ENCODE measurements at places on chromosomes 7 and 10.

- DNase-seq, result no peak
Observed at GRCh38 chr7:98556288-98556687, 60.8 kb upstream of the NPTX2 start.

- DNase-seq, result peak; percentile 79
Observed at GRCh38 chr7:16657656-16658279, 11.8 kb downstream of the BZW2 start.

GRCh38 chr10:85642082-85642420 is 724.5 kb downstream of the GRID1 start:
- no peak for DNase-seq

DNA sequence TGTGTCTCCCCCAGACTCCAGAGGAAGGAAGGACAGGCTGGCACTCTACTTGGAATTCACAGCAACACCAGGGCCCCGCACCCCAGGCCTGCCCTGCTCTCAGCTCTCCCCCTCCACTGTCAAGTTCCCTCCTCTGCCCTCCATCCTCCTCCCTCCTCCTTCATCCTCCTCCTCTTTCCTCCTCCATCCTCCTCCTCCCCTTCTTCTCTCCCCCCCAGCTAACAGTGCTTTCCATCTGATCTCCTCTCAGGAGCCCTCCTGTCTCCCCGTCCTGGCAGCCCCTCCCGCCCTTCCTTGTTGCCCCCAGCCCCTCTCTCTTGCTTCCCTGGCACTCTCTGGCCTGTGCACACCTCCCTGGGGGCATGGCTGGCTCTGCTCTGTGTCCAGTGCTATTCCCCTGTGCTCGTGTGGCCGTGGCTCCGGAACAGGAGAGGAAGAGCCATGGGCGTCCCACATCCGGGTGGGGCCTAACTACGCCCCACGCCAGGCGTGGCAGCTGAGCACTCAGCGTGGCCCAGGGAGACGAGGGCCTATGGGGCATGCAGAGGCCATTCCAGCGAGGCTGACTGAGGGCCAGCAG is 64.2 kb downstream of the PWWP2B start:
- DNase-seq, result no peak

DNA sequence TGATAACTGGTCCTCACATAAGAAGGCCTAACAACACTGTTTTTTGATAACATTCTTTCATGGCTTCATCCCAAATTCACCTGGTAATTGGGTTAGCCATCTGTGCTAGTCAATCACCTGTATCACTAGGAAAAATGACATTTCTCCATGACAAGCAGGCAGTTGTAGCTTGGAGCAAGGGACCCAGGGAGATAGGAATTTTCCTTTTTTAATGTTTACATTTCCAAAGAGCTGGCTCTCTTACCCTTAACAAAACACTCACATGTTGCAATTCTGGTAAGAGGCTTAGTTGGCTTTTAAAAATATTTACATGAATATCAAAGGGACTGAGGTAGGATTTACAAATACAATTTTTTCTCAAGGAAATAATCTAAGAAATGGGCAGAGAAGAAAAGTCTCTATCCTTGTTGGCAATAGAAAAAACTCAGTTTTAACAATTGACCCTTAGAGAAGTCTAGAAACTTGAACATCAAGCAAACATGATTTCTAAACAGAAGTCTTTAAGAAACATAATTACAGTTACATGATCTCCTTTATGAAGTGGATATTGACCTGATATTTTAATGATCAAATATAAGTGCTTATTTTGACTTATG is 16.1 kb upstream of the AKR1C1 start:
- no peak for DNase-seq

GRCh38 chr7:102232611-102233286 is 53.9 kb upstream of the SH2B2 start:
- DNase-seq, result no peak

GRCh38 chr7:66921918-66922486 is 977 bp downstream of the TMEM248 start:
- peak; percentile 57 for DNase-seq

- no peak for DNase-seq
Observed at GRCh38 chr10:35063837-35064454, 26.2 kb downstream of the CUL2 start.

- no peak for DNase-seq
Observed at GRCh38 chr10:102408728-102409603, 9.6 kb downstream of the PSD start.

GRCh38 chr7:114663502-114663901 is 248.9 kb downstream of the FOXP2 start:
- peak; percentile 34 for DNase-seq

DNA sequence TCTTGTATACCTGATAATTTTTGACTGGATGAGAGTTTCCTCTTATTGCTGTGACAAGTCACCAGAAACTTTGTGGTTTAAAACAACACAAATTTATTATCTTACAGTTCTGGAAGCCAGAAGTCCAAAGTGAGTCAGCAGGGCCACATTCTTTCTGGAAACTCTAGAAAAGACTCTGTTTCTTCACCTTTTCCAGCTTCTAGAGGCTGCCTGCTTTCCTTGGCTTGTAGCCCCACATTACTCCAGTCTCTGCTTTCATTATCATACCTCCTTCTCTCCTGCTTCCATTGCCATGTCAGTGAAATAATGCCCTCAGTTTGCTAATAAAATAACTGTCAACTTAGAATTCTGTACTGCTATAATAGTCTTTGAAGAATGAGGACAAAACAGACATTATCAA is 65.3 kb downstream of the VCL start:
- DNase-seq, result no peak

DNA sequence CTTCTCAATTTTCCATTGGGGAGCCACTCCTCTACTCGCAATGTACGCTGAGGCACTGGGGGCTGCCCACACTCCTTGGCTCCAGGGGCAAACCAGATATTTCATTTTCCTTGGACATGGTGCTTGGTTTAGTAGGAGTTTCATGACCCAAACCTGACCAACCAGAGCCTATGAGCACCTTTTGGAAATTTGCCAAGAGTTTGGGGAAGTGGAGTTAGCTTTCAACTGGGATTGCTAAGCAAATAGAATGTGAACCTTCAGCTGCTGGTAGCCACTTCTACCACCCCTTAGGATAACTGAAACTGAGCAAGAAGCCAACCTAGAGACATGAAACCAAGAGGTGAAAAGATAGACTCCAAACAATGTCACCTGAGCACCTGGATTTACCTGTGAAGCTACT is 74.9 kb upstream of the COL13A1 start:
- no peak for DNase-seq

DNA sequence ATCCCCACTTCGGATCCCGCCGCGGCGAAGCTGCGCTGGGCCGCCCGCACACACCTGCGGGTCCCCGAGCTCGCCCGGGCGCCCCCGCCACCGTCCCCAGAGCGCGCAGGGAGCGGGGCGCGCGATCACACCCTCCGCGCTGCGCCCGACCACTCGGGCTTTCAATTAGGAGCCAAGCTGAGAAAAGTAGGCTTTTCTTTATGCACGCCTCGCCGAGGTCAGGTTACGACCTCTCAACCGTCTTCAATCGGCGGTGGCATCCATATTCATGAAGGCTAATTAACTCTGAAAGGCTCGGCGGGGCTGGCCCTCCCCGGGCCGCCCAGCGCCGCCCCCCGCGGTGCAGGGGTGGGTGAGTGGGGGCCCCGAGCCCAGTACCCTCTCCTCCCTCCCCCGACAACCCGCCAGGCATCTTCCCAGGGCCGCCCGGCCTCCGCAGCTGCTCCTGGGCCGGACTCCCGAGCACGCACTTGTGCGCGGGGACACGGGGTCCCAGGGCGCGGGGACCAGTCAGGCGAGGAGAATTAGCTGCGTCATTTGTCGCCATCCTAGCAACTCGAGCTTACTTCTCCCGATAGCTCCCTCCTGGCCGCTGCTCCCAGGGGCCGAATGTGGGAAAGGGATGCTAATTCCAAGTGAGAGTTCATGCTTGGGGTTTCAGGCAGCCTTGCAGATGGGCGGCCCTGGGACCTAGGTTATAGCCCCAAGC is 155.5 kb upstream of the LYZL2 start:
- DNase-seq, result peak; percentile 64

GRCh38 chr7:6403907-6404306 is 43.8 kb downstream of the DAGLB start:
- DNase-seq, result no peak

GRCh38 chr7:131189488-131189887 is 138.2 kb upstream of the MKLN1 start:
- no peak for DNase-seq

DNA sequence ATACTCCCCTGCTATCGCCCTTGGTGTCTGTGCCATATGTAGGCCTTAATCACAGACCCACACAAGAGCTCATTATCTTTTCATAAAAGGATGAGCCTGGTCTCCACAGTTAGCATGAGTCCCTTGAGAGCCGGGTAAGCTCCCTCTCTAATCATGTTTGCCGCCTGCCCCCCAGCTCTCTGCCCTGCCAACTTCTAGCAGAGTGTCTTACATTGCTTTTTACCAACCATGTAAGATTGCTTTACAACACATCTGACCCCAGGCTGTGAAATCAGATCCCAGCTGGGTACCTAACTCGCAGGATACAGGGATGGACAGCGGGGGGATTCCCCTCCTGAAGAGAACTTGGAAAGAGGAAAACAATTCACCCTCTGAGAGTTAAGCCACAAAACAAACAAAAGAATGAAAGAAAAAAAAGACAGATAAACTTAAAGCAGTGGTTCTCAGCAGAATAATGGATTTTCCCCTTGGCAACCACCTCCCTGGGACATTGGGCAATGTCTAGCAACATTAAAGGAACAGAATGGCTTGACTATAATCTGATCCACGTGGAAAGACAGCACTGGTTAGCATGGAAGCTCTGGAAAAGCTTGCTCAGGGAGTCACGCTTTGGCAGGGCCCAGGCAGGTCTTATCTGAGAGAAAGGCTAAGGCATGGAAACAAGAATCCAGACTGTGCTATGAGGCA is 39.4 kb upstream of the ATOH7 start:
- no peak for DNase-seq

DNA sequence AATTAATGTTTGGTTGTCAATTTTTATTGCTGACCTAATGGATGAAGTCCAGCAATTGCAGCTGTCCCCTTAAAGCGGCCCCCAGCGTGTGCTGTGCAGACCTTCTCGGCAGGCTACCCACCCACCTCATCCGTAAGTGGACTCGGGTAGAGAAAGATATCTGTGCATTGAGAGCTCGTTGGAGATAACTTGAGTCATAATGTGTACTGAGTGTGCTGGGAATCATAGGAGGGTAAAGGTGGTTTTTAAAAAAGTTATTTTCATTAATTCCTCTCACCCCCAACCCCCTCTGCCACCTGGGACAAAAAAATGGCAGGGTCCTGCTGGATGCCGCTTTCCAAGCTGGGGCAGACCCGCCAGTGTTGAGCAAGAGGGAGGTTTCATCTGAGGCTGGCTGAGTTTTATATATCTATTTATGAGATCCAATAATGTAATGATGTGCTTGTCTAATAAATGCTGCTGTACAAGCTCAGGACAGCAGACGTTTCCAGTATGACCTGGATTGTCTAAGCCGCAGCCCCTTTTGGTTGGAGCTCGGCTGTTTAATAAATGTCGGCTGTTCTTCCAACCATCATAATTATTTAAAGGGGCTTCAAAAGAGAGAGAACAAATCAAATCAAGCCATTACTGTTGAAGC is 119.1 kb downstream of the NKX6-2 start:
- no peak for DNase-seq

GRCh38 chr10:28906934-28907333 is 229.6 kb downstream of the BAMBI start:
- DNase-seq, result no peak

DNA sequence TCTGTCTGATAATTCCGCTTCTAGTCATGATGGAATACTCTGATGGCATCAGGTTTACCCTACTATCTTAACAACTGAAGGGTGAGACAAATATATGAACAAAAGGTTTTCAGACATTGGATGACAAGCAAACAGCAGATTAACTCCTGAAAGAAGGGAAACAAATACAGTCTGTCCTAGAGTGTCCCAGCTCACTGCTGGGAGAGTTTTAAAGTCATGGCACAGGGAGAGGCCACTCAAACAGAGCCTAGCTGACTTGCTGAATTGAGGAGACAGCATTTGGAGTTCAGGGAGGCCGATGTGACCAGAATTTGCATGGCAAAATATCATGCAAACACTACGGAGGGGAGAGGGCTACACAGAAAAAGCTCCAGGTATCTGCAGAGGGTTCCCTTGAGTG is 73.1 kb downstream of the MDH2 start:
- DNase-seq, result no peak

DNA sequence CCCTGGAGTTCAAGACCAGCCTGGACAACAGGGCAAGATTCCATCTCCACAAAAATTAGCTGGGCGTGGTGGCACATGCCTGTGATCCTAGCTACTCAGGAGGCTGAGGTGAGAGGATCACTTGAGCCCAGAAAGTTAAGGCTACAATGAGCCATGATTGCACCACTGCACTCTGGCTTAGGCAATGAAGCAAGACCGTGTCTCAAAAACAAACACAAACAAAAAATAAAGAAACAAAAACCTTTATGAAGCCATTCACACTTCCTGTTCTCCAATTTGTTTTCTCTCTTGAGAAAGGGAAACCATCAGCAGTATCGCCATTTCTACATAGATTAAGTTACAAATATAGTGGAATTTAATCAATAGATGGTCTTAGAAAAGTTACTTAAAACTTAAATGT is 19.8 kb downstream of the YME1L1 start:
- DNase-seq, result no peak

DNA sequence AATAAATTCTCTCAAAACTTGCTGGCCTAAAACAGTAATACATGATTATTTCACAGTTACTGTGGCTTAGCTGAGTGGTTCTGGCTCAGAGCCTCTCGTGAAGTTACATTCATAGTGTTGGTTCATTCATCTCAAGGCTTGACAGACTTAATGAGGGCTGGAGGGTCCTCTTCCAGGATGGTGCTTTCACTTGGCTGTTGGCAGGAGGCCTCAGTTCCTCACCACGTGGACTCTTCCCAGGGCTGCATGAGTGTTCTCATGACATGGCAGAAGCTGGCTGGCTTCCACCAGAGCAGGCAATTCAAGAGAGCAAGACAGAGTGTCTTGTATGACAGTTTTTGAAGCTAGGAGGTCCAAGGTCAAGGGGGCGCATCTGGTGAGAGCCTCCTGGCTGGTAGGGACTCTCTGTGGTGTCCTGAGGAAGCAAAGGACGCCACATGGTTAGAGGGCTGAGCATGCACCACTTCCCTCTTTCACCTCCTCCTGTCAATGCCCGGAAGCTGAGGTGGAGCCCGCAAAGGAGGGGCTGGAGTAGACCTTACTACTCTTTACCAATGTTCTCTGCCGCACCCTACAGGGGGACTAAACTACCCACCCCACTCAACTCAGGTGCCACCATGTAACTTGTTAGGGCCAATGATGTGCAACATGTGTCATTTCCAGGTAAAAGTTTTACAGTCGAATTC is 58.2 kb upstream of the YAE1 start:
- DNase-seq, result peak; percentile 21

DNA sequence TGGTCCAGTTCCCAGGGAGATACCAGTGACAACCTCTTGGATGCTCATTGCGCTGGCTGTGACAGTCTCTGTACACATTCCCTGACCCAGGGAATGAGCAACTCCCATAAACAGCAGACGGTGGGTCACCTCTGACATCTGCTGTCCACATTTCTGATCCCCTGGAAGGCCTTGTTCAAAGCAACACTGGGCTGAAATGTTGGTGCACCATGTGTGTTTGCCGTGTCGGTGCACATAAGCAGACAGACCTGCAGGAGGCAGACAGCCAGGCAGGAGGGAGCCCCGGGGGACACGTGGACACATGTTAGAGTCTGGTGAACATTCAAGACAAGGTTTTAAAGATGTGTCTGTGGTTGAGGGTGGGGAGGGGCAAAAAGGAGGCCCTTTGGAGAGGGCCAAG is 254.9 kb downstream of the PLXNA4 start:
- peak; percentile 30 for DNase-seq
